A549 (cell line): ENCODE measurements at places on chromosomes 3 and 15.

DNA sequence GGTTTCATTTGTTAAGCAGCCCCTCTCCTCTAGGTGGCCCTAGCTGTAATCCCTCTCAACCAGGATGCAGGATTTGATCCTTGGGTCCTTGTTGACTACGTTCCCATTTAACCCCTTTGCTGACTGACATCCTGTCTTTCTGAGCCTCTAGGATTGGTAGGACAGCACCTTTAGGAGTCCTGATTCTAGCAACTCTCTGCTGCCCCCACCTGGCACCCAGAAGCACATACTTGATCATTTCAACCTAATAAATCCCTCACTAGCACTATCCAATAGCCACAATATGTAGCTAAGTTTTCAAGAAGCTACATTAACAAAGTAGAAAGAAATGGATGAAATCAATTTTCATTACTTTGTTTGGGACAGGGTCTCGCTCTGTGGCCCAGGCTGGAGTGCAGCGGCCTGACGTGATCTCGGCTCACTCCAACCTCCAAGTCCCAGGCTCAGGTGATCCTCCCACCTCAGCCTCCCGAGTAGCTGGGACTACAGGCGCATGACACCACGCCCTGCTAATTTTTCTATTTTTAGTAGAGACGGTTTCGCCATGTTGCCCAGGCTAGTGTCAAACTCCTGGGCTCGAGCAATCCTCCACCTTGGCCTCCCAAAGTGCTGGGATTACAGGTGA is 28.3 kb downstream of the RSL24D1 start:
- DNase-seq, result peak; percentile 76

GRCh38 chr3:152688313-152688712 is 146.6 kb upstream of the P2RY1 start:
- DNase-seq, result no peak

DNA sequence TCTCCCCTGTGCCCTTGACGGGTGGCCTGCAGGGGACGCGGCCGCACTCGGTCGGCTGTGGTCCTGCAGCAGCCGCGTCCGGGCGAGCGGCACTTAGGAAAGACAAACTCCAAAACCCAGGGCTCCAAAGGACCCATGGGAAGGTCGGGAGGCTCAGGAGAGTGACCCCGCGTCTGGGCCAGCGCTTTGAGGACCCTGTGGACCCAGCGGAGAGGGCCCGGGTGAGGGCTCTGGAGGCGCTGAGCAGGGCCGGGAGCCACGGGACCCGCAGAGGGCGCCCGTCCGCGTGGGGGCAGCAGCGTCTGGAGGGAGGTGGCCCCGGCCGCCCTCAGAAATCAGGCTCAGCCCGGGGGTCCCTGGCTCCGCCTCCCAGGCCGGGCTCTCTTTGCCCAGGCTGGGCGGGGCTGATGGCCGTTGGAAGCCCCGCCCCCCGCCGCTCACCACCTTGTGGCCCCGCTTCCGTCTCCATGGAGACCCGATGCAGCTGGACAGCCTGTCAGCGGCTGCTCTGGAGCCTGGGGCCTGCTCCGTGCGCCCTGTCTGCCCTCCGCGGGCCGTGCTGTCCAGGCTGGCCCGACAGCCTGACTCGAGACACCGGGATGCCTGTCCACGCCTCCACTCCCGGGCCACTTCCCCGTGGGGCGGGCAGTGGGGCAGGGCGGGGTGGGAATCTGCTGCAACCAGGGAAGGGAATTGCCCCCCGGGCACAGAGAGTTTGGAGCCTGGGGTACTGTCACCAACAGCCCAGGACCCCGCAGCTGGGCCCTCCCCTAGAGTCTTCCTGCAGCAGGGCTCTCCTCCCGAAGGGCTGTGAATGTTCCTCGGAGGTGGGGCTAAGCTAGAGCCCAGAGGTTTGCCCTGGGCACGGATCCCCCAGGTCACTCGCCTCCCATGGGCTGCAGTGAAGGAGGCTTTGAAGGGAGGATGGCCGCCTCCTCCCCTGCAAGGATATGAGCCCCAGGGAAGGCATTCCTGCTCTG is 34.8 kb upstream of the RPL32 start:
- DNase-seq, result no peak

DNA sequence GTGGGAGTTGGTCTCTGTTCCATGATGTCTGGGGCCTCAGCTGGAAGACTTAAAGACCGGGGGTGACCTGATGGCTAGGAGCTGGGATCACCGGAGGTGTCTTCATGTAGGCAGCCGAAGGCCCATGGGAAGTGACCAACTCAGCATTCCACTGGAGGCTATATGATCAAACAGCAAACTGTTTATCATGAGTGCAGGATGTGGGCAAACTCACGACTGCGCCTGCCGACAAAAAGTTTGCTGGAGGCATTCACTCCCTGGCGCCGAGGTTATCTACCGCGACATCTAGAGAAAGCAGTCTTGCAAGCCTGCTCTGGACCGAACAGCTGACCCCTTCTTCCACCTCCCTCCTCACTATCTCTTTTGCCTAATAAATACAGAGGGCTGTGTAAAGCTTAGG is 62.7 kb upstream of the NR2C2 start:
- no peak for DNase-seq

DNA sequence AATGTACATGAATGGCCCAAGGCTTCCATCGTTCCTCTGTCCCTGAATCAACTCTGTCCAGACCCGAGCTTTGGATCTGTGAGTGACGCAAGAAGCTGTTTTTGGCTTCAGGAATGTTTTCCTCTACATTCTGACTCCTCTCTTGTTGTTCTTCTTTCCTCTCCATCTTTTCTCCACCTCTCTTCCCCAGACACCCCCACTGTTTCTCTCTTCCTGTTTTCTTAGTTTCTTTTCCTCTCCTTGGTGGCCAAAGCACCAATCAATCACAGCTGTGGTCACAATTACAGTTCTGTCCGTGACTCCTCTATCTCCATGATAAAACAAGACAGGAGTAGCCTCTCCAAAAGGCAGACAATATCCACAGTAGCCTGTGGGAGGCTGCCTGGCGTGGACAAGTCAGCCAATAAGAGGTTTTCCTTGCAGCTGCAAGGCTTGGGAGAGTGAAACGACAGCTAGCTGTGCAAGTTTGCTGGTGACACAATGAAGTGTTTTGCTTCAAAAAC is 4.9 kb upstream of the TMEM212 start:
- no peak for DNase-seq

GRCh38 chr15:56812221-56812620 is 78.9 kb upstream of the ZNF280D start:
- no peak for DNase-seq

- DNase-seq, result peak; percentile 30
These were observed 147.7 kb upstream of the BHLHE40 start for GRCh38 chr3:4831580-4831950.

DNA sequence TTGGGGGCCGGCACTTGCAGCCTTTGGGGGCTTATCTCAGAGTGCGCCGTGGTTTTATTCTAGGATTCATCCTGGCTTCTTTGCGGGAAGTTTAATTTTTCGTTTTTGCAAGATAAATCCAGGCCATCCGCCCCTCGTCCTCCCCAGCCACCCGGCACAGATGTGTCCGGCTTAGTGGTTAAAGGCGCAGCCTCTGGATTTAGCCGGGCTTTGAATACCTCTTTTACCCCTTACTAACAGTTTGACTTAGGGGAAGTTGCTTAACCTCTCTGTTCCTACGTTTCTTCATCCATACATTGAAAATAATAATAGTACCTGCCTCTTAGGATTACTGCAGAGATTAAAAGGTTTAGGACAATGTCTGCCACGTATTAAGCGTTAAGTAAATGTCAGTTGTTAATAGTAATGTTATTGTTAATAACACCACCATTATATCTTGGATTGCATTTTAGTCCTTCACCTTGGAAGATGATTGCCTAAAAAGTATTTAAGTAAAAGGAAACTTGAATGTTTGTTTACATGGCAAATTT is 714 bp downstream of the ECT2 start:
- DNase-seq, result no peak

DNA sequence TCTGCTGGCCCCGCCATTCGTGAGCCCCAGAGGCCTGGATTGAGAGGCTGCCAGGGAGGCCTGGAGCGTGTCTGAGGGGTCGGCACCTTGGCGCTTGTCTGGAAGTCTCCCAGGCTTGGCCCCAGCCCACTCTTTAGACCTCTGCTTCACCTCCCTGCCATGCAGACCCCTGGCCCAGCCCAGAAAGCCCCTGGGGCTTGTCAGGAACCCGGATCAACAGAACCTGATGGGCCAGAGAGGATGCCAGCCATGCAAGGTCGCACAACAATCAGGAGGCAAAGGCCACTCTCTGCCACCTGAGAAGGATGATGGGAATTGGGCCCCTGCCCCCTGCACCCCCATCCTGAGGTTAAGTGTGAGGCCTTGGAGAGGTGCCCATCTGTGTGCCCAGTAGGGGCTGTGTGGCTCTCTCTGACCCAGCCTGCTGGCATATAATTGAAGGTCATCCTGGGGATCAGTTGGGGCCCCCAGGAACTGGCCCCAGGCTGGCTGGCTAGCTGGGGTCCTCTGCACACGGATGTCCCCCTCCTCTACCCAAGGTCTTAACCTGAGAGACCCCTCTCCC is 103.3 kb upstream of the SLC6A6 start:
- no peak for DNase-seq

- no peak for DNase-seq
These were observed 51.0 kb upstream of the SH3GL3 start for GRCh38 chr15:83396101-83396500.

GRCh38 chr3:188807006-188807405 is 364.8 kb upstream of the TPRG1 start:
- peak; percentile 30 for DNase-seq

DNA sequence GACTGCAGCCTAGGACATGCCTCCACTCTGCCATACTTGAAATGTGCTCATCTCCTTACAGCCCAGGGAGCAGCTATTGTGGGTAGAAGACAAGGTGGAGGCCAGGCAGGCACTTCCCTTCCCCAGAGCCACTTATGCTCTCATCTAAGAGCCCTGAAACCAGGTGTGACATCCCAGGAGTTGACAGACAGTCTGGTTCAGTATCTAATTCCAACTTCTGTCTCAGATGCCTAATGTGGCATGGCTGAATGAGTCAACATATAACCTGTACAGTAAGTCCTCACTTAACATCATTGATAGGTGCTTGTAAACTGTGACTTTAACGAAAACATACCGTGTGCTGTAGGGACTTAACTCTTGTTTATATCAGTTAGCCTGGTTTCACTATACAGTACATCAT is 1.2 kb upstream of the CAPN3 start:
- no peak for DNase-seq
